Activated CD8-positive, alpha-beta memory T cell treated with anti-CD3 and anti-CD28 coated beads, Interleukin-2, amount 10 ng/mL, durations not matched to agents 7 days and 5 days (primary cell): ENCODE measurements at places on chromosomes 1 and 21. TPM values are rescaled to one million over a fixed set of nuclear protein-coding genes. Genes with fewer than 3 reads are reported as not detected.

DNA sequence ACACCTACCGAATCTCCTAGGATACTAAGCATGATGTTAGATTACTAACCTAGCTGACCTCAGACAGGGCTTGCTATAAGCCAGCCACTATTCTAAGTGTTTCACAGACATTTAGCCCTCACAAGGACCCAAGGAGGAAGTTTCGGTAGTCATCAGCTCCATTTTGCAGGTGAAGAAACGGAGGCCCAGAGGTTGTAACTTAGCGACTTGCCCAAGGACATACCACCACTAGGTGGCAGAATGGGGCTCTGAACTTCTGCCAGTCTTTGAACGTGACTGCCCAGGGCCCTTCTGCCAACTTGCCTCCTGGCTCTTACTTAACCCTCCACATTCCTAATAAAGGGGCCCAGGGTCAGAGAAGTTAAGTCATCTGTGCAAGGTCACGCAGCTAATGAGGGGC lies 283.5 kb downstream of the C1orf94 start:
- H3K36me3 ChIP-seq = no peaks in the 10 kb centered on the region
- H3K27ac ChIP-seq = no peak overlapping the region
- H3K4me3 ChIP-seq = no peak overlapping the region
- H3K4me1 ChIP-seq = no peaks in the 10 kb centered on the region
- DNase-seq = peak; percentile 58

- H3K4me3 ChIP-seq = no peak overlapping the region
- H3K27me3 ChIP-seq = peaks cover 14% of the 10 kb centered on the region
- H3K36me3 ChIP-seq = no peaks in the 10 kb centered on the region
- no peak for DNase-seq
- H3K27ac ChIP-seq = no peak overlapping the region
- H3K4me1 ChIP-seq = no peaks in the 10 kb centered on the region
Measured at GRCh38 chr1:84771895-84772294, 81.6 kb upstream of the SSX2IP start.

DNA sequence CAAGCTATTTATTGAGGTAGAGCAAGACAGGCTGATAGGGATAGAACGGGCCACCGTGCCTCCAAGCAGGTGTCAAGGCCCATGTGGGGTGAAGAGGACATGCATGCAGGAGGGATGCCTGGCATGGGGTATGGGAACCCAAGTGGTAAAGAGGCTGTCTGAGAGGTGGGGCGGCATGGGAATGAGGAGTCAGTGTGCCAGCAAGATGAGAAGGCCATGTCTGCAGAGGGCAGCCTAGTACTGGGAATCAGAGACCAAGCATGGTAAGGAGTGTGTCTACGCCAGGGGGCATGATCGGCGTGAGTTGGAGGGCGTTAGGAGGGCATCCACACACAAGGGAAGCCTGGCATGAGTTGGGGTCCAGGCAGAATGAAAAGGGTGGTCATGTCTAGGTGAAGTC lies 303.7 kb upstream of the PLD5 start:
- no peak overlapping the region for H3K4me3 ChIP-seq
- DNase-seq = no peak
- no peaks in the 10 kb centered on the region for H3K4me1 ChIP-seq
- no peaks in the 10 kb centered on the region for H3K27me3 ChIP-seq
- H3K27ac ChIP-seq = no peak overlapping the region

ETV3L gene
- total RNA-seq = not detected

DNA sequence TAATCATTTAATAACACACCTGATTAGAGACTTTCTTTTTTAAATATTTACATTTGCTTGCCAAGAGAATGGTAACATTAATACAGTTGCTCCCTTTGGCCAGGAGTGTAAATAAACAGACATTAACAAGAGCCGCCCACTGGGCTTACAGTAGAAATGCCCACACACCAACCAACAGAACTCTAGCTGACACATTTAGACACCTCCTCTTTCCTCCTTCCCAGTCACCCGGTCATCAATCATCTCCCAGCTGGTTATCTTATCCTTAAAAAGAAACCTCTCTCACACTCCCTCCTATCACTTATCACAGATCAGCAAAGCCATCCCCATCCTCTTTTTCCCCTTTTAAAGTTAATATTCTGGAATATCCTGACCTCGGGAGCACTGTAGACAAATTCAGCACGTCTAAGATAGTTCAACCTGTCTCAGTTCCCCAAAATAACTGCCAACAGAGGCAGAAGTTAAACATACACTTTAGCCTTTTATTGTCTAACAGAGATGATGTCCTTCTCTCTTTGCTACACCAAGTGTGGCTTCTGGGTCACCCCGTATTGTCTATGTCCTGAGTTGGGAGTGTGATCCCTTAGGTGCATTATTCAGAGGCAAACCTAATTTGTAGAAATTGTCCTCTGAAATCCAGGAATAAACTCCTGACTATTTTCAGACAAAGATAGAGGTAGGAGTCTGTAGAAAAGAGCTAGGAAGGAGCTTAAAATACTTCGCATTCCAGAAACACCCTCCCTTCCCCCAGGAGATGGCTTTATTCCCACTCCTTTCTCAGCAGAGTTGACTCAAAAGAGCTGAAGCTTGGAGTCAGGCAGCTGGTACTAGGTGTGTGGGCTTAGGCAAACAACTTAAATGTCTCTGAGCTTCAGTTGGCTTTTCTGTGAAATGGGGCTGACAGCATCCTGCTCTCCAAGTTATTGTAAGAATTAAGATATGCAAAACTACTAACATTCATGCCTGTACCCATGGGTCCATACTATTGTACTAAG lies 8.8 kb downstream of the MYCL start:
- H3K36me3 ChIP-seq = no peaks in the 10 kb centered on the region
- H3K4me1 ChIP-seq = no peaks in the 10 kb centered on the region
- H3K4me3 ChIP-seq = no peak overlapping the region
- no peak overlapping the region for H3K27ac ChIP-seq

DNA sequence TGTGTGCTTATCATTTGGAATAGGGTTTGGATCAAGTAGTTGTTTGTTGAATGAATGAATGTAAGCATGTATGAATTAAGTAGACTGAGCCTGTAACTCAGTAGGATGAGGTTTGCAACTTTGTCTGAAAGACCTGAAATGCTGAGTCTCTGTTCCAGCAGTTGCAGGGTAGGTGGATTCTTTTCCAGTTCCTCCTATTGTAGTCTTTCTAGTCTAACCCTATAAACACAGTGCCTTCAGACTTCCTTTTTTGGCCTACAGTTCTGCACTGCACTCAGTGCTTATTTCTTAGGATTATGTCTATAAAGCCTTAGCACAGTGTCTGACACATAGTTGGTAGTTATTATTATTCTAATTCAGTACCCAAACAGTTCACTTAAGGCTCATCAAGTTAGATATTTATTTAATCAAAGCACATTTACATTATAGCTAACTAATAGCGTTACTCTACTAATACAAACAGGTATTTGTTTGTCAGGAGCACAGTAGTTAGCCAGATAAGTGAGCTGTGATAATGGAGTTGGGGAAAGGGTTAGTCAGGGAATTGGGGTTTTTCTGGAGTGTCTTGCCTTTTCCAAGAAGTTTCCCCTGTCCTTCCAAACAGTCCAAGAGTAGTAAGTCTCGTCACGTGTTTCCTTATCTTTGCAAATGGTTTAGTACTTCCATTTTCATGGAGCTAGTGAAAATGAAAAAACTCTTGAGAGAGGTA lies 45.0 kb downstream of the ABCD3 start:
- H3K4me3 ChIP-seq = no peak overlapping the region
- peaks cover 9% of the 10 kb centered on the region for H3K36me3 ChIP-seq
- no peak overlapping the region for H3K27ac ChIP-seq
- no peaks in the 10 kb centered on the region for H3K27me3 ChIP-seq

FCAMR gene
- total RNA-seq = not detected

DNA sequence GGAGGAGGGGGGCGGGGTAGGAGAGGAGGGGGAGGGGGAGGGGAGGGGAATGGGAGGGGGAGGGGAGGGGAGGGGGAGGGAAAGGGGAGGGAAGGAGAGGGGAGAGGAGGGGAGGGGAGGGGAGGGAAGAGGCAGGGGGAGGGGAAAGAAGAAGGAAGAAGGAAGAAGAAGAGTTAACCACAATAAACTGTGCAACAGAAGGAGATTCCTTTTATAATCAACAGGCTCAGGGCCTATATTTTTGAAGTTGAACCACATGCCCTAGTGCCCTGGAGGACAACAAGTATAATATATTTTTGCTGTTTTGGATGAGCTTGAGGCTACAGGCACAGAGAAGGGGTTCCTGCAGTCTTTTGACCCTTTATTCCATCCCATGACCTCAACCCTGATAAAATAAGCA lies 228.2 kb upstream of the IRF2BP2 start:
- H3K27ac ChIP-seq = no peak overlapping the region
- no peaks in the 10 kb centered on the region for H3K27me3 ChIP-seq
- no peak for DNase-seq
- H3K4me3 ChIP-seq = no peak overlapping the region
- peaks cover 43% of the 10 kb centered on the region for H3K4me1 ChIP-seq

DNA sequence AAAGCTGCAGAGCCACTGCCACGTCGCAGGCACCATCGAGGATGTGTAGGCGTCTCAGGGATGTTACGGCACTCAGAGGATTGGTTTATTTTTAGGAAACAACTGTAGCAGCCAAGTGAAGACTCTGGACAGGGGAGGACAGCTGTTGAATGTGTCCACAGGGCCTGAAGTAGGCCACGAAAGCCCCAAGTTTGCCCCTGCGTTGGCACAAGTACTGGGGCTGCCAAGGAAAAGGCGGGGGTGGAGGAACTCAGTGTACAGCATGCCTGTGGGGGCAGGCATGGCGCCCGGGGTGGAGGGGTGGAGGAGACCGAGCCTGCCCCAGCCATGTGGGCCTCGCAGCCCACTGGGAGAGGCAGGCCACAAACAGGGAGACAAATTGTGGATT lies 89.7 kb downstream of the ADARB1 start:
- H3K4me3 ChIP-seq = no peak overlapping the region
- DNase-seq = peak; percentile 36
- no peaks in the 10 kb centered on the region for H3K27me3 ChIP-seq
- H3K36me3 ChIP-seq = no peaks in the 10 kb centered on the region
- peaks cover 7% of the 10 kb centered on the region for H3K4me1 ChIP-seq
- H3K27ac ChIP-seq = no peak overlapping the region

MPL gene
- not detected for total RNA-seq

GRCh38 chr21:29860346-29860745 lies 79.5 kb downstream of the GRIK1 start:
- H3K36me3 ChIP-seq = no peaks in the 10 kb centered on the region
- no peaks in the 10 kb centered on the region for H3K27me3 ChIP-seq
- H3K4me3 ChIP-seq = no peak overlapping the region
- DNase-seq = no peak
- H3K27ac ChIP-seq = no peak overlapping the region

RIPPLY3 gene
- 0.14 TPM for total RNA-seq

- H3K27ac ChIP-seq = no peak overlapping the region
- H3K36me3 ChIP-seq = peaks cover 19% of the 10 kb centered on the region
- DNase-seq = no peak
- H3K4me1 ChIP-seq = no peaks in the 10 kb centered on the region
- H3K4me3 ChIP-seq = no peak overlapping the region
Measured at GRCh38 chr1:52474807-52475206, 70.4 kb downstream of the PRPF38A start.

GRCh38 chr1:112524251-112524650 lies 15.5 kb downstream of the WNT2B start:
- H3K4me1 ChIP-seq = no peaks in the 10 kb centered on the region
- H3K36me3 ChIP-seq = no peaks in the 10 kb centered on the region
- no peak for DNase-seq
- no peak overlapping the region for H3K27ac ChIP-seq
- H3K27me3 ChIP-seq = no peaks in the 10 kb centered on the region
- H3K4me3 ChIP-seq = no peak overlapping the region
